Activated T-cell treated with anti-CD3 and anti-CD28 coated beads, Interleukin-2, amount 50 U/mL, for 24 hours (primary cell): ENCODE measurements at places on chromosomes 11 and 22.

DNA sequence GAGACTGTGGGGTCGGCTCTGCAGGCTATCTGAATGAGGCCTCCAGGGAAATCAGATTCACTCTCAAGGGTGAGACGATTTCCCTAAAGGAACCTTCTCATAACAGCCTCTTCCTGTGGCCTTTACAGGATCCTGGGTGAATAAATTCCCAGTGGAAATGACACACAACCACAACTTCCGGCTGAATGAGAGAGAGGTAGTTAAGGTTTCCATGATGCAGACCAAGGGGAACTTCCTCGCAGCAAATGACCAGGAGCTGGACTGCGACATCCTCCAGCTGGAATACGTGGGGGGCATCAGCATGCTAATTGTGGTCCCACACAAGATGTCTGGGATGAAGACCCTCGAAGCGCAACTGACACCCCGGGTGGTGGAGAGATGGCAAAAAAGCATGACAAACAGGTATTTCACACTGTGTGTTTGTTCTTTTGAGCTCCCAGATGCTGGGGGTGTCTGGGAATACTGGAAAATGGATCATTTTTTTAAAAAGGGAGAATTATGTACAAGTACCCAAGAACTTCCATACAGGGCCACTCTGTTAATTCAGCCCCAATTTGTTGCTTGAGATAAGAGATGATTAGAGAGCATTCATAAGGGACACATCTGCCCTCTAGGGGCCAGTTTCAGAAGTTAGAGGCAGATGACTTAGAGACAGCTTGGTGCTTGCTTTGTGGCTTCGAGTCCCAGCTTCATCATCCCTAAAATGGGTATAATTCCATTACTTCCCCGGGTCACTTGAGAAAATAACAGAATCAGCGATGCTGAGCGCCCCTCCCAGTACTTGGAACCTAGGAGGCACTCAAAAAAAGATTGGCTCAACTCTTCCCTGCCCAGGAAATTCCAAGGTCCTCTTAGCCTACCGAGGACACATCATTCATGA lies 10.2 kb downstream of the SERPIND1 start:
- no peak for DNase-seq

DNA sequence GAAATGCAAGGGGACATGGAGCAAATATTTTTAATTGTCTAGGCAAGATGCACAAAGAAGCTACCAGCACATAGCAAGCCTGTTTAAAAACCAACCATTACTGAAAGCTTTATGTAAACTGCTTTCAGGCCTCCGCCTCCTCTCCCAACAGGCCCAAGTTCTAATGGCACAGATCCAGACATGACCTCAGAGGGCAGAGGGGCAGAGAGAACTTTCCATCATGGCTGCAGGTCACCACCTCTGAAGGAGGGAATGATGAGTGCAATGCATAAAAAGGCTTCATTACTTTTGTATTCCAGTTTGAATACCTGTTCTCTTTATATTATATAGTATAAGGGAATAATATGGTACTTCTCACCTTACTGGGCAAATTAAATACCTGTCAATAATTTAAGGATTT lies 15.2 kb downstream of the DDX17 start:
- DNase-seq = no peak

DNA sequence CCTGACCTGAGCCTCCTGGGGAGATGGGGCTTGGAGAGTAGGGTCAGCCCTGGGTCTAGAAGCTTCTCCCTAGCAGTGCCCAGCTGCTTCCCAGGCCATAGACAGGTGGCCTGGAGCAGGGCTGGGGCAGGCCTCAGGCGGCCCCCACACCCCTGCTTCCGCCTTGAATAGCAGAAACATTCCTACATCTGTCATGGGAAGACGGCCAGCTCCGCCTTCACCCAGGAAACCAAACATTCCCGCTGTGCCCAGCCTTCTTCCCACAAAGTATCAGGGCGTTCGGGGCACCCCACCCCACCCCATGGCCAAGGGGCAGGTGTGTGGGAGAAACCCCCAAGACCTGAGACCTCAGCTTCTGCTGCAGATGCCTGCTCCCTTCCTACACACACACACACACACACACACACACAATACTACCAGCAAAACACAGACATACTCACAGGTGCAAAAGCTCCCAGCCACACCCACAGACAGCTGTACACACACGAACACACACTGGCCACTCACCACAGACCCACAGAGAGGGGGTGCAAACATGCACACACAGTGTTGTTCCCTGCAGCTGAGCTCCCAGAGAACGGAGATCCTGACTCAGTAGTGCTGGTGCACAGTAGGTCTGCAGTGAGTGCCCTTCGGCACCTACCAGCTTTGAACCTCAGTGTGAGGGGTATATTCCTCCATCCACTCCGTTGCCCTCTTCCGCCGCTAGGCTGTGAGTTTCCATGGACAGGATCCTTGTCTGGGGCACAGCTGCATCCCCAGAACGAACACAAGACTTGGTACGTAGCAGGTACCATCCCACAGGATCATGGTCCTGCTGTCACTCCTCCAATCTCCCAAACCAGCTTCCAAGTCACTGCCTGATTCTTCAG lies 37.4 kb downstream of the PDGFB start:
- peak; percentile 32 for DNase-seq

GRCh38 chr22:19703869-19704268 lies 10.4 kb upstream of the SEPTIN5 start:
- DNase-seq = no peak

- no peak for DNase-seq
Observed at GRCh38 chr22:35307892-35308291, 8.2 kb downstream of the TOM1 start.

DNA sequence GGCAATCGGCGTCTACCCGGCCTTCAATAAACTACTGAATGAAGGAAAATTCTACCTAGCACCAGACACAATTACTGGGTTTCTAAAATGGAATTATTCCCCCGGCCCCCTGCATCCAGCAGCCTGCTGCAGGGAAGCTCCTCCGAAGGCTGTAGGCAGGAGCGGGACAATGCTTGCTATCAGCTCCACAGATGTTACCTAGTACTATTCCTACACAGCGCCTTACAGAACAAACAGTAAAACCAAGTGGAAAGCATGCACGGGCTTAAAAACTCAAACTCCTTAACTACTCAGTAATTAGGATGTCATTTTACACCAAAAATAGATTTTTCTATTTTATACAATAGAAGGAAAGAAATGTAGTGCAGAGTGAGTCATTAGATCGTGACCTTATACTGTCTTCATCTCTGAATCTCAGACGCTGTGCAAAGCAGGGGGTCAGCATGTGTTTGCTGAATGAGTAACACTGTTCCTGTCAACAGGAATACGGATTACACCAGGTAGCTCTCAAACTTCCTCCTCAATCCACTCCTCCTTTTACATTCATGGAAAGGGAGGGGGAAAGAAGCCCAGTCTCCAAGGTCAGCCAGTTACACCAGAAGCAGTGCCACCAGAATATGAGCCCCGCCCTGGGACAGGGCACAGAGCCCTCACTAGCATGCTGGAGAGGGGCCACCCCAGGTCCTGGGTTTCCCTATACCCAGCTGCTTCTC lies 74.9 kb downstream of the PACSIN2 start:
- no peak for DNase-seq

- DNase-seq = no peak
Observed at GRCh38 chr11:132408877-132409276, 1038.5 kb downstream of the NTM start.

DNA sequence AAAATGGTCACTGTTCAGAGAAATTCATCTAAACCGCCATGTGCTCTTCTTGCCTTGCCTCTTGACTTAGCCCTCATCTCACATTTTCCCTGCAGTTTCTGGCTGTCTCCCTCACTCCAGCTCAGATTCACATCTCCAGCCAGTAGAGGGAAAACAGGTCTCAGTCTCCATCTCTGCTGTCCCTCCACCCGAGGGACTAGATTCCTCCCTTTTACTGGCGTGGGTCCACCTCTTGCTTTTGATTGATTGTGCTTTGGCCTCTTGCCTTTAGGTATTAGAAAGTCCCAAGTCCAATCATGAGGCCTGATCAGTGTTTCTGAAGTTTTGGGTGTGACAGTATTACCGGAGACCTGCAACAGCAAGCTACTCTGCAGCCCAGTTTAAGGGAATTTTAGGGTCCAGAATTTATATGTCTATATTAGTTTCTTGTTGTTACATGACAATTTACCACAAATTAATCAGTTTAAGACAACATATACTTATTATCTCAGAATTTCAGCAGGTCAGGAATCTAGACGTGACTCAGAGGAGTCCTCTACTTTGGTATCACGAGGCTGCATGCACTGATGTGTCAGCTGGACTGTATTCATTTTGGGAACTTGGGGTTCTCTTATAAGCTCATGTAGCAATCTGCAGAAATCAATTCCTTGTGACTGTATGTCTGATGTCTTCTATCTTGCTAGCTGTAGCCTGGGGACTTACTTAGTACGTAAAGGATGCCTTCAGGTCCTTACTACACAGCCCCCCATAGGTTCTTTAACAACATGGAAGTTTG lies 805.2 kb upstream of the CCDC90B start:
- no peak for DNase-seq

- DNase-seq = no peak
Observed at GRCh38 chr11:69604055-69604454, 36.9 kb upstream of the CCND1 start.

GRCh38 chr11:83287631-83288030 lies 1.5 kb upstream of the CCDC90B start:
- DNase-seq = no peak

DNA sequence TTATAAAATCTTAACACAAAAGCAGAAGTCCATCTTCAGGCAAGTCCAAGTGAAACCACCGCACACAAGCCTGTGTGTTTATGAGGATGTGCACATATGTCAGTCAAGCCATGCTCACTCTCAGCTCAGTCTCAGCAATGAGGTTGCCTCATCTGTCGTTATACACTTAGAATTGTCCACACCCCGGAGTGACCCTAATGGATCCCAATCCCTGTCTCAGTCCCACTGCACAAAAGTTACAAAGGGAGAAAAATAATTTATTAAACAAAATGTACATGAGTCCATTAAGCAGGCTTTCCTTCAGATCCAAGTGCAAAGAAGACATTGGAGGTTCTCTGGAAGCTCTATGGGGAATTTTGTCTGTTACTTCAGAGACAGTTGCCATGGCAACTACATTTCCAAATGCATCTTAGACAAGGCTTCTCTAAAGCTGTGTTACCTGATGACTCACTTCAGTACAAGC lies 24.4 kb downstream of the OR8B12 start:
- DNase-seq = no peak

GRCh38 chr22:32994041-32994830 lies 63.9 kb downstream of the SYN3 start:
- no peak for DNase-seq

- DNase-seq = no peak
Observed at GRCh38 chr11:115707180-115707905, 203.1 kb upstream of the CADM1 start.

DNA sequence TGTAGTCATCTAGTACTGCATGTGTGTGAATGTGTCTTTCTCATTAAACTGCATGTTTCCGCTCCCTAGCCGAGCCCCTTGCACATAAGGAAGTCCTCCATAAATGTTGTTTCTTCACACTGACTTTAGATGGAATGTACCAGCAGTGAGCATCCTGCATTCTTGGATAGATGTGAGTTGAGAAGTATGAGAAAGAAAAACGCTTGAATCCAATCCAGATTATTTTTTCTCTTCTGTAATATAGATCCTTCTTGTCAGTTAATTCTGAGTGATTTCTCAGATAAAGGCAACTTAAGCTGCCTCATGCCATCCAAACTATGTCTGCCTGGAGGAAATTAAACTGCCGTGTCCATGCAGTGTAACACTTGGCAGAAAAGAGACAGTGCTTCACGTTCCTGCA lies 268.1 kb upstream of the ISX start:
- DNase-seq = no peak

GRCh38 chr11:48103621-48104567 lies 112.7 kb upstream of the OR4B1 start:
- peak; percentile 23 for DNase-seq

- DNase-seq = no peak
Observed at GRCh38 chr11:95904009-95904650, 19.8 kb downstream of the MTMR2 start.

- DNase-seq = no peak
Observed at GRCh38 chr22:30318799-30319419, 7.8 kb downstream of the TBC1D10A start.

DNA sequence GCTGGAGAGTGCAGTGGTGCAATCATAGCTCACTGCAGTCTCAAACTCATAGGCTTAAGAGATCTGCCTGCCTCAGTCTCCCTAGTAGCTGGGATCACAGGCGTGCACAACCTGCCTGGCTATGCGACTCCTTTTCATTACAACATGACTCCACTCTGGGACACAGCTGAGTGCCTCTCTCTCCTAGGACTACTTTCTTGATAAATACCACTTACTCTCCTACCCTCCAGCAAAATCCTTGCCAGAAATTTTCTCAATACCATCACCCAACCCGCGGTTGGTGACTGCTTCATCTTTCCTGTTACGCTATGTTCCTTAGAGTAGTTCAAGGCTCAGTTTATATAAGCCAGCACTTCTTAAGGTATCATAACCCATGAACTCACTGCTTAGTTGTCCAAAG lies 26.9 kb downstream of the ARFGAP3 start:
- DNase-seq = no peak

- DNase-seq = peak; percentile 15
Observed at GRCh38 chr11:2667940-2668339, 31.9 kb downstream of the KCNQ1OT1 start.

- no peak for DNase-seq
Observed at GRCh38 chr11:123507043-123507442, 77.0 kb downstream of the GRAMD1B start.

- DNase-seq = no peak
Observed at GRCh38 chr11:45394294-45395085, 108.3 kb upstream of the SYT13 start.

GRCh38 chr22:35703861-35704584 lies 13.6 kb upstream of the APOL5 start:
- DNase-seq = no peak

GRCh38 chr11:69972351-69972802 lies 105.7 kb upstream of the ANO1 start:
- DNase-seq = no peak

DNA sequence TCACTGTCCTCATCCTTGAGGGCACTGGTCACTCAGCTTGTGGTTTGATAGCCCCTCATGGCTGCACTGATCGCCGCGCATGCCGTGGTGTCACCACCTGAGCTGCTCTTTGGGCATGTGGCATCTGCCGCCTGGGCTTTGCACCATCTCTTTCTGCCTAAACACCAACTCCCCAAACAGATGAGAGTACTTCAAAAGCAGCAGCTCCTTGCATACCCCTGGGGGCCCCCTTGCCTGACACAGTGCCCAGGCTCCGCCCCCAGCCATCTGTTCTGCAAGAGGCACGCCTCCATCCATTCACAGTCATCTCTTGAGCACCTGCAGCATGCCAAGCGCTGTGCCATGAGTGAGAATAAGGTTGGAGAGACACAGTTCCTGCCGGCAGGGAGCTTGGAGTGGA lies 104.5 kb upstream of the B3GAT1 start:
- DNase-seq = peak; percentile 5

DNA sequence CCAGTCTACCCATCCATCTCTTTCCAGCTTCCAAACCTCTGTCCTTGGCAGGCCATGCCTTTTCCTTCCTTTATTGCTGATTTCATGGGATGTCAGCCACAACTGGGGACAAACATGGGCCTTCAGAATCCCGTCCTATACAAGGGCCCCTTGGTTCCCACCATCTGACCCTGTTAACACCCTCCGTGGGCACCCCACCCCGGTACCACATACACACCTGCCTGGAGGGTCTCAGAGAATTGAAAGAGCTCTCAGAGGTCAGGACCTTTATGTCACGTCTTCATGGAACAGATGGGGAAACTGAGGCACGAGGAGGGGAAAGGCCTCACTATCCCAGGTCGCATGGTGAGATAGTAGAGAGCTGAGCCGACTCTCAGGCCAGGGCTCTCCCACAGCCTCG lies 53.0 kb downstream of the MPPED1 start:
- DNase-seq = no peak

GRCh38 chr11:30106222-30107181 lies 89.7 kb upstream of the KCNA4 start:
- no peak for DNase-seq

- no peak for DNase-seq
Observed at GRCh38 chr11:73728000-73728399, 32.9 kb downstream of the RAB6A start.
